Naive thymus-derived CD8-positive, alpha-beta T cell (primary cell): ENCODE measurements at places on chromosomes 5 and 9. TPM values are rescaled to one million over a fixed set of nuclear protein-coding genes. Genes with fewer than 3 reads are reported as not detected.

- DNase-seq = no peak
Measured at GRCh38 chr9:136713550-136713949, 1.2 kb downstream of the DIPK1B start.

DNA sequence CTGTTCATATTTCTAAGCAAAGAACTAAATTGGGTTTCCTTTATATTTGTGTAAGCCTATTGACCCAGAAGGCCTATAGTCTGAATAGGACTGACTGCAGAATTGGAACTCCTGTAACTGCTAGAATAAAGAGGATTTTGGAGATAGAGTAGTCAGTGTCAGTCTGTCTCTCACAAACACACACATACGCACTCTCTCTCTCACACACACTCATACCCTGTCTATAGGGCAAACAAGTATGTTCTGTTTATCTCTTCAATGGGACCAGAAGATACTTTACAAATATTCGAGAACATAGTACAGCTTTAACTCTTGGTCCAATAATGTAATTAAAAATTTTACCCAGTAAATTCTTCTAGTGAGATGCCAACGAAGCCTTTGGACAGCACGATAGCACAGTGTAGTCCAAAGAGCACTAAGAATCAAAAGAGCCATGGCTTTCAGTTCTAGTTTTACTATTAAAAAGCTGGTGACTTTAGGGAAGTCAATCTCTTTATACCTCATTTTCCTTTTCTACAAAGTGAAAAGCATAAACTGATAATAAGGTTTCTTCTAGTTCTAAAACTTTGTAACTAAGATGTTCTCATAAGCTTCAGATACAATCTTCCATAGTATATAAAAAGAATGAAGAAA is 19.3 kb downstream of the ABHD17B start:
- no peak for DNase-seq

DNA sequence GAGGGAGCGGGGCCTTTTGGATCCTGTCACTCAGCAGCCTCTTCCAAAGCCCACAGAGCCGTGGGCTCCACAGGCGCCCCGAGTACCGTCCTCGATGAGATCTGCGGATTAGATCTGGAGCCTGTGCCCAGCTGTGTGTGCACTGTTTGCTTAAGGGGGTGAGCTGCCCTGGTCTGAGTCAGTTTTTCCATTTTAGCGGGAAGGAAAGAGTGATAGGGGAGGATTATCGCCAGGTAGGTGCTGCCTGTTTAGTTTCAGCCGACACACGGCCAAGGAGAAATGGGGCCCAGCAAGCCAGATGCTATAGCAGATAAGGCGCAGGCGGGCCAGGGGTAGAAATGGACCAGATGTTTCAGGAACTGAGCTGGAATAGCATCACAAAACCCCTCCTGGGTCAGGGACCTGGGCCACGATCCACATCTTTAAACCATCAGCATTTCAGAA is 18.1 kb downstream of the COL5A1 start:
- DNase-seq = no peak

- DNase-seq = no peak
Measured at GRCh38 chr5:181105391-181106025, 25.5 kb downstream of the OR2V1 start.

DNA sequence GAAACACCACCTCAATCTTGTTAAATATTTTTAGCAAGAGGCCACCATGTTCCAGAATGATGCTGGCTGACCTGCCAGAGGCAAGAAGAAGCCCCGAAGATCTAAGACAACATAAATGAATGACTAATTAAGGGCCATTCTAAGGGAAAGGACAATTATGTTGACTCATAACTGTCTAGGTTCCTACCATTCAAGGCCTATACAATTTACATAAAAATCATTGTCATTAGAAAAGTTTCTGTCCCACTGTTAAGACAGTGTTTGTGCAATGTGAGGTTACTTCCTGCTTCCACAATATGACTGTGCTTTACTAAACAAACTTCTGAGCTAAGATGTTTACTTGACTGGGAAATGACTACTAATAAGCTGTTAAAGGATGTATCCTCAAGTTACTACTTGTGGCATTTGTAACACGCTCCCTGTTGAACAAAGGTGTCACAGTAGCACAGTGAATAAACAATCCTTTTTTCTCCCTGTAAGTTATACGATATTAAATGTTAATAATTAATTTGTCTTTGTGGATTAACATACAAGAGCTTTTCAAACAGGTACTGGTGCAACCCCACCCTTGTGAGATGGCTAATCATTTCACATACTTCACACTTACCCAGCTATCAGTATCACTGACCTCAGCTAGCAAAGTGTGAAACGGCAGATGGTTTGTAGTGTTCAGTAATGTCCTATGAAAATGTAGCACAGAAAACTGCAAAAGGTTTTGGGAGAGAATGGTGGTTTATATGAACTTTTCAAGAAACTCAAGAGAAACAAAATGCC is 195.8 kb downstream of the EFNA5 start:
- DNase-seq = peak; percentile 27

GRCh38 chr5:134098690-134099089 is 15.8 kb upstream of the TCF7 start:
- DNase-seq = no peak

GRCh38 chr5:141657404-141657803 is 6.2 kb upstream of the FCHSD1 start:
- DNase-seq = no peak

Gene NFIL3
- 4.1 TPM for total RNA-seq

Gene MARCOL
- total RNA-seq = not detected

Gene TMC1
- total RNA-seq = not detected

Gene CDC25C
- not detected for total RNA-seq
